GM18507 (cell line): ENCODE measurements at places on chromosomes 2 and 18.

DNA sequence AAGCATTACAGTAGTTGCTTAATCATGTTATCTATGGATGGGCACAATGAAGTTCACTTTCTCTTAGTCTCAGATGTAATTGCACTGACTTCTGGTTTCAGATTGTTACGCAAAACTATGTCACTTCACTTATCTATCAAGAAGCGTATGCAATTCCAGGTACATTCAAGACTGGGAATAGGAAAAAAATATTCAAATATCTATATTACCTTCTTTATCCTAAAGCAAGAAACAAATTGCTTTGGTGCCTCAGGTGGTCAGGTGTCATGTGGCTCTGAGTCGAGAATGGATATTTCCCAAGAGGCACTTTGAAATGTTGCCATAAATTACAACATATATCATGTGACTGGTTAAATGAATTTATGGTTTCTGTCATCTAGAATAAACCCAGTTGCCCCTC, 318.6 kb downstream of the SS18 start:
- no peak for DNase-seq

- no peak for DNase-seq
These were observed 1.8 kb upstream of the FRZB start for GRCh38 chr2:182868054-182868796.

DNA sequence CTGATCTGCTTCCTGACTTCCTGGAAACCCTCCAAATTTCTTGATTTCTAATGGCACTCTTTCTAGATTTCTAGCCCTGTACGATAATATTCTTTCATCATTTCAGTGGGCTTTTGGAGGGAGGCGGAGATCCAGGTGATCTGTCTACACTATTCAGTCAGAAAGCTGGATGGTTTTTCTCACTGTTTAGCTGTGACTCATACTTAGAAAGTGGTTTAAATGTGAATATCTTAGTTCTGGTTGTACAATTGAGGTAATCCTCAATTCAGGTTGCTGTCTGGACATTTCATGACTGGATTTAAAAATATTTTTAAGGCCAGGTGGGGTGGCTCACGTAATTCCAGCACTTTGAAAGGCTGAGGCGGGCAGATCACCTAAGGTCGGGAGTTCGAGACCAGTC, 20.8 kb downstream of the SEH1L start:
- DNase-seq, result no peak

DNA sequence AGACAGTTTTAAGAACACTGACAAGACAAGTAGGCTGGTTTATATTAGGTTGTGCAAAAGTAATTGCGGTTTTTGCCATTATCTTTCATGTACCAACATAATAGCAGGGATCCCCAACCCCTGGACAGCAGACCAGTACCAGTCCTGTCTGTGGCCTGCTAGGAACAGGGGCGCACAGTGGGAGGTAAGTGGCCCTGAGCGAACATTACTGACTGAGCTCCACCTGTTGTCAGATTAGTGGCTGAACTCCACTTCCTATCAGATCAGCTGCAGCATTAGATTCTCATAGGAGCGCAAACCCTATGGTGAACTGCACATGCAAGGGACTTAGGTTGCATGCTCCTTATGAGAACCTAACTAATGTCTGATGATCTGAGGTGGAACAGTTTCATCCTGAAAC, 921.9 kb downstream of the CCDC85A start:
- no peak for DNase-seq

DNA sequence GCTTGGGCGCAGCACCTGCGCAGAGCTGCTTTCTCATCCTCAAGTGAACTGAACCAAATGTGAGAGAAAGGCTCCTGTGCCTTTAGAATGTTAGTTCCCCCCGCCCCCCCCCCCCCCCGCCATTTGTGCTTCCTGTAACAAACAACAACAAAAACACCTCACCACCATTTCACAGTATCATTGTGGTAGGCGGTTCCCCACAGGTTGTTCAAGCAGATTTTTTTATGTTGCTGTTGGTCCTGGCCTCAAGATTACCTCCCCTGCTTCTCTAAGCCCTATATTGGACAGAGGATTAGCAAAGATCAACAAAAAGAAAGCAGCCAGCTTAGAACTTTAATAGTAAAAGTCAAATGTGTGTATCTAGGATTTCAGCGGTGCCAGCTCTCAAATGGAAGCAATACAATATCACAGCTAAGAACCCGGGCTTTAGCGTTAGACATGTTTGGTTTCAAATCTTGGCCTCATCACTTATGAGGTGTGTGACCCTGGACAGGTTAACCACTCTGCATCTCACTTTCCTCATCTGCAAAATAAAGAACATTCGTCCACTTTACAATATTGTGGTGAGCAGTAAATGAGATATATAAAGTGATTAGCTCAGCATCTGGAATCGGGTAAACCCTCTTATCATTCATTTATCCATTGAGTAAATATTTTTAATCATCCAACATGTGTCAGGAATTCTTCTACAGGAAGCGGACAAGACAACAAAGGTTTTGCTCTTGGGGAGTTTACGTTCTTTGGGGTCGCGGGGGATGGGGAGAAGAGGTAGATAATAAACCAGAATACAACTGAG, 84.6 kb downstream of the KCTD18 start:
- no peak for DNase-seq

DNA sequence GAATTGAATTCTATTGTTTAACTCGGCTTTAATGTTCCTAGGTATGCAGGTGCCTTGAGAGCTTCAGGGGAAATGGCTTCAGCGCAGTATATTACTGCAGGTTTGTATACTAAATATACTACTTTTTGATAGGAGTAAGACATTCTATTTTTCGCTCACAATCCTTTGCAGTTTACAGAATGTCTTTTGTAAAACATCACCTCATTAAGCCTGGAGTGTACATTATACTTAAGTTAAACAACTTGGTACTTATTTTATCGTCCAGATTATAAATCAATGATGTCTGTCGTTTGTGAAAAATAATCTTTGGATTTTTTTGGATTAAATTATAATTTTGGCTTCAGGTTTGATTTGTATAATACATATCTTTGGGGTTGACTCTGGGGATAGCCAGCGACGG, 34.4 kb downstream of the USP14 start:
- no peak for DNase-seq

- no peak for DNase-seq
These were observed 124.4 kb downstream of the FBXO15 start for GRCh38 chr18:74023220-74023619.

- no peak for DNase-seq
These were observed 3.3 kb downstream of the SLC8A1 start for GRCh38 chr2:40448476-40449079.

DNA sequence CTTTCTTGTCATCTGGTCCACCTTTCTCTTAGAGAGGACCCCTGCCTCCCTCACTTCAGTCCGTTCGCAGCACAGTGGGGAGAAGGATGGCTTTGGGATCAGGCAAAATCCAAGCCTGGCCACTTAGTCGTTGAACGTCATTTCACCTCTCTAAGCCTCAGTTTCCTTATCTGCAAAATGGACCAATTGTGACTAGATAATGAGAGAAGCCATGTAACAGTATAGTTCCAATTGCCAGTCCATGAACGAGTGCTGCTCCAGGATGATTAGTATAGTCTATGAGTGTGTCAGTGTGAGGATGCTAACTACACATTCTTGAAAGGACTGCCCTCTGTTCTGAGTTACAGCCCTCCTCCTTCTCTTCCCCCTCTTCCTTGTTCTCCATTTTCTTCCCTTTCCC, 1.1 kb downstream of the INHA start:
- no peak for DNase-seq

DNA sequence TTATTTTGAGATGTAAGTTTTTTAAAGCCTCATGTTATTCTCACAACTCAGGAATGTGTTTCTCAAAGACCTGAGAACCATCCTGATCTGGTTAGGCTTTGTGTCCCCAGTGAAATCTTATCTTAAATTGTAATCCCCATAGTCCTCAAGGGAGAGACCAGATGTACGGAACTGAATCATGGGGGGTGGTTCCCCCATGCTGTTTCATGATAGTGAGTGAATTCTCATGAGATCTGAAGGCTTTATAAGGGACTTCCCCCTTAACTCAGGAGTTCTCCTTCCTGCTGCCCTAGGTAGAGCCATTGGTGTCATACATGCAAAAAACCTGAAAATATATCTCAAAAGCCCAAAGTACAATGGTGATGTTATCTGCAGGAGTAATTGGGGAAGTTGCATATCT, 836.7 kb downstream of the CBLN2 start:
- no peak for DNase-seq

DNA sequence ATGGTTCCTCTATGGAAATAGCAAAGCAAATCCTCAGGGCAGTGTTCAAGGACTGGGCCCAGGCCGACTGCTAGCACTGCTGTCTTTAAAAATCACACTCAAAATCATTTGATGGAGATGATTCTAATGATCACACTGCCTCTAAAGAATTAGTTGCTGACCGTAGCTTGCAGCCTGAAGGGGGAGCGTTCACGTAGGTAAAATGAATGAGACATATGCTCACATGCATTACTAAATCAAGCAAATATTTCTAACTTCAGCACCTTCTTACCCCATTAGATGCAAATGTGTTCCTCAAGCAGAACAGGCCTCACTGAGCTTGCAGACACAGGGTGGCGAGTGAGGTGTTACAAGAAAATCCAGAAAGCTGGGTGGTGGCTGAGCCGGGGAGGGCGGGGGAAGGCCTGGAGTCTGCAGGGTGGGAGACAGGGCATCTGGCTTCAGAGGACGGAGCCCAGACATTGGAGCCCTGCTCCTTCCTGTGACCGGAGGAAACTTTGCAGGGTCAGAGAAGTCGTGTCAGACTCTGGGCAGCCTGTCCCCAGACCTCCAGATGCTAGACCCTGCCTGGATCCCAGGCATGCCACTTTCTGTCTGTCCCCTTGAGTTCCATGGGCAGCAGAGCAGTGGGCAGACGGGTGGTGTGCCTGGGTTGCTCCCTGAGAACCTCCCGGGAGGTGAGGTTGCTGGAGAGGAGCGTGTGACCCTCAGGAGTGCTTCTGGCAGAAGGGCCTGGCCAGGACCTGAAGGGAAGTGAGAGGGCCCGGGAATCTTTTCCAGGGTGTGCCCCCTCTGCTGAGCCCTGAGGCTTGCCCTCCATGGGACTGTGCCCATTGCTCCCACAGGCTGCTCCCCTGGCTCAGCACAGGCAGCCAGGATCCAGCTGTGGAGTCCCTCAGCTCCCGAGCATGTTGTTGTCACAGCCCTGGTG, 7.1 kb upstream of the NPPC start:
- no peak for DNase-seq

DNA sequence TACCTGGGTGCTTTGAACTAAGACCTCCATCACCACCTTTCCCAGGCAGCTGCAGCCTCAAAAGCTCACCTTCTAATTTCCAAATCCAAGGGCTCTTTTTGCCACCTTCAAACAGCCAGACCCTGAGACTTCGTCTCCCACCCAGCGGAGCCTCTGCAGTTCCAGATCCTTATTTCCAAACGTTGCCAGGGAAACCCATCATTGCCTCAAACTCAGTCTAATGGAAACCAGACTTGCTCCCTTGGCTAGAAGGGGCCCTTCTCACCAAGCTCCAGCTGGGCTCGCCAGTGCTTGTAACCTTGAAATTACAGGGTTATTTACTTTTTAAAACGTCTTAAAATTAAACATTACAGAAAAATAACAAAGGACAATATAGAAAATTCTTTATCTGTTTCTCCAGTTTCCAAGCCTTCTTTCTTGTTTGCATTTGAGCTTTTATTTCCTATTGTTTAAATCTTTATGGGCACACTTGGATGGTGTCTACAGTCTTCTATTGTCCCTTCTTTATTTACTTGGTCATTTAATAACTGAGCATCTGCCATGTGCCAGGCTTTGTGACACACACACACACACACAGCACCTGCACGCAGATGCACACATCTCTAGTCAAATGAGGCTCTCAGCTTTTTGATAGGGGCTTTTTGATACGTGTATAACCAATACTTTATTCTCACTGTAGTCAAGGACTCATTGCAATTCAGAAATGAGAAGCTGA, 36.1 kb downstream of the TRPM8 start:
- no peak for DNase-seq

DNA sequence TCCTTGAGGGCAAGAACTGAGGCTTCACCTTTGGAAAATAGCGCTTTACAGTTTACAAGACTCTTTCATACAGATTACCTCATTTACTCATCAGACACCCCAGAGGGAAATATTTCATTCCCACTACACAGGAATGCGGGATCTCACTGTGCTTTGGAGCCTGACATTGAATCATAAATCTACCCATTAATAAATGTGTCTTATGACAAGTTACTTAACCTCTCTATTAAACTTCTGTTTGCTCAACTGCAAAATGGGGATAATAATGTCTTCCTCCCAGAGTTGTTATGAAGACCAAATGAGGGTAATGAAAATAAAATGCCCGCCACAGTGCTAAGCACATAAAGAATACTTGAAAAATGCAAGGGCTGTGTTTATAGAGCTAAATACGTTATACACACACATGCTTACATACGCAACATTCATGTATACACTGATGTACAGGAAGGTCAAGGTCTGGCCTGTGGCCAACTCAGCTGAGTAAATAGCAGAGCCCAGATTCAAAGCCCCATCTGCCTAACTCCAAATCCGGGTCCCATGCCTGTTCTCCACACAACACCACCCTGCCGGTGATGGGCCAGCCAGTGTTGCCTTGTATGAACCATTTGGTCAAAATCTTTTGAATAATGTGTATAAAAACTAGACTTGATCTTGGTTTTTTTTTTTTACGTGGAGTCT, 77.8 kb upstream of the STPG4 start:
- no peak for DNase-seq

- no peak for DNase-seq
These were observed 38.5 kb upstream of the CSRNP3 start for GRCh38 chr2:165431014-165431413.

DNA sequence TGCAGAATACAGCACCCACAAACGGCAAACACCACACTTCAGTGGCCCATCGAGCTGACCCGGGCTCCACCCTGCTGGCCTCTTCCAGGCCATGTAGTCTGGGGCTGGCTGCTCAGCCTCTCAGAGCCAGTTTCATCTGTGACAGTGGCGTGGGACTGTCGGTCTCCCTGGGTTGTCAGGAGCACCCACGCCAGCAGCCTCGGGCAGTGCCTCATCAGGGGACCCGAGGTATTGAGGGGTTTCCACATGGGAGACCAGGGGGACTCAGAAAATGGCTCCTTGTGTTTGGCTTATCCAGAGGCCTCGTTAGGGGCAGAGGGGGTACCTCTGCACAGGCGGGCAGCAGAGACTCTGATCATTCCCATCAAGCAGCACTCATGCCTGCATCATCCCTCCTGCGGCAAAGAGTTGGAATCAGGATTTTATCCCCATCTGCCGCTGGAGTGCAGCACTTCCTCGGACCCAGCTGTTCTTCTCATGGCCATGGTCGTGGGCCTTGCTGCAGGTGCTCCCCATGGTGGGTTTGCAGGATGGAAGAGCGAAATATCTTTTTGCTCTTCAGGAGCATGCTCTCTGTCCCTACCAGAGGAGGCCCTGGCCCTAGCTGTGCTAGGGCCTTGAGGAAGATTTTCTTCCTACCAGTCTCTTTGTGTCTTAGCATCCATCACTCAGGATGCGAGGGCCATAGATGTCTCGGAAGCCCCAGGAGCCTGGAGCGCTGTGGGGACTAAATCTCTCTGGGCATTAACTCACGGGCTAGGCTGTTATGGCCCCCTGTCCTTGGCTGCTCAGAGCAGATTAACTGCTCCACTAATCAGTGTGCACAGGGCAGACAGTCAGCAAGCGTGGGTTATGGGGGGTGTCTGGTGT, 100.8 kb downstream of the CLIP4 start:
- DNase-seq, result no peak

- DNase-seq, result no peak
These were observed 41.5 kb downstream of the KANSL3 start for GRCh38 chr2:96596596-96596995.

- DNase-seq, result no peak
These were observed 551.1 kb downstream of the TNS1 start for GRCh38 chr2:217451666-217452065.
